ENCODE measurements at places on chromosomes 11 and 22.

DNA sequence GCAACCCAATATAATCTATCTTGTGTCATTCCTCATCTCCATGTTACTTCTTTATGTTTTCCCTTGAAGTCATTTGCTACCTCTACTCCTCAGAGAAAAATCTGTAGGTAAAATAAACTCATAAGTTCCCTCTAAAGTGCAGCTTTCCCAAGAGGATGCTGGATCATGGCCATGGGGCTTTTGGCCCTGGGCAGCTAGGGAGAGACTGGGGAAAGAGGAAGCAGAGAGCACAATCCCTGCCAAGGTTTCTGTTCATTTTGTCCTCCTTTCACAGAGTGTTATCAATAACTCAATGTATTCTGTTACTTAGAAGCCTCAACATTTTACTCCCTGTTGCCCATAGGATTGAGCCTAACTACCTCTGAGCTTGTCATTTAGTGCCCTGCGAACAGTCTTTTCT, 9.0 kb downstream of the RNF121 start:
- DNase-seq: no peak

- no peak for DNase-seq
Observed at GRCh38 chr11:126333142-126333541, 22.3 kb upstream of the ST3GAL4 start.

- DNase-seq: no peak
Observed at GRCh38 chr22:18909556-18909955, 3.4 kb downstream of the DGCR6 start.

GRCh38 chr11:256952-257737, 20.4 kb downstream of the PSMD13 start:
- DNase-seq: no peak

DNA sequence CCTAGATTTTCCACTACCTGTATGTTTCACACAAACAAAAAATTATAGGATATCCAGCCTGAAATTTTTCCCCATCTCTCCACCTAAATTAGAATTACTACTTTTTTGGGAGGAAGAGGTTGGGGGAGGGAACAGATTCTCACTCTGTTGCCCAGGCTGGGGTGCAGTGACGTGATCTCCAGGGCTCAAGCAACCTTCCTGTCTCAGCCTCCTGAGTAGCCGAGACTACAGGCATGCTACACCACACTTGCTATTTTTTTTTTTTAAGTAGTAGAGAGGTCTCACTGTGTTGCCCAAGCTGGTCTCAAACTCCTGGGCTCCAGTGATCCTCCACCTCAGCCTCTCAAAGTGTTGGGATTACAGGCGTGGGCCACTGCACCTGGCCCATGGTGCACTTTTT, 9.5 kb downstream of the JAML start:
- DNase-seq: no peak

DNA sequence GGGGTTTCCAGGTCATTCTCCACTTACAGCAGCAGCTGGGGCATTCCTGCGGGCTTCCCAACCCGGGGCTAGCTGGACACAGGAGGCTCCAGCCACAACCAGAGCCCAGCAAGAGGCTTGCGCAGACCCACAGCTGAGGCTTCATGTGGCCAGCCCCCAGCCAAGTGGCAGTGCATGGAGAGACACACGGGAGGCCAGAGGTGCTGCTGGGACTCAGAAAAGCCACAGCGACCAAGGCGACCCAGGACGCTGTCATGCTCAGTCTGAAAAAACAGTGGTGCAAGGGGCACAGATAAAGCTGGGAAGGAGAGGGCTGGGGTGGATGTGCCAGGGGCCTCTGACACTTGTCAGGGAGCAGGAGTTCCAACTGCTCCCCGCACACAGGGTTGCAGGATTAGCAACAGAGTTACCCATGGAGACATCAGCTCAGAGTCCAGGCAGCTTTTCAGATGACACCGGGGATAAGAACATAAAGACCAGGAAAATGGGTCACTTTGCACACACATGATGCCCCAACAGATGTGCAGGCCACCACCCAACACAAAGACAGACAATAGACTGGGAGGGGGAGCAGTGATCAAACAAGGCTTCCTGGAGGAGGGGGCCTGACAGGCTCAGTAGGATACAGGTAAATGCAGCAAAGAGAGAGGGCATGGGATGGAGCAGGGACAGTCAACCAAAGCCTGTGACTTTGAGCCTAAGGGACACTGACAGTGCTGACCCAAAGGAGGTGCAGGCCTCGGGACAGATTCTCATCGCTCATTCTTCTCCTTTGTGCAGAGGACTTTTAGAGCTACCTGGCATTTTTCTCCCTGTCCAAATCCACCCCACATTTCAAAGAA, 6.9 kb upstream of the NEAT1 start:
- no peak for DNase-seq

DNA sequence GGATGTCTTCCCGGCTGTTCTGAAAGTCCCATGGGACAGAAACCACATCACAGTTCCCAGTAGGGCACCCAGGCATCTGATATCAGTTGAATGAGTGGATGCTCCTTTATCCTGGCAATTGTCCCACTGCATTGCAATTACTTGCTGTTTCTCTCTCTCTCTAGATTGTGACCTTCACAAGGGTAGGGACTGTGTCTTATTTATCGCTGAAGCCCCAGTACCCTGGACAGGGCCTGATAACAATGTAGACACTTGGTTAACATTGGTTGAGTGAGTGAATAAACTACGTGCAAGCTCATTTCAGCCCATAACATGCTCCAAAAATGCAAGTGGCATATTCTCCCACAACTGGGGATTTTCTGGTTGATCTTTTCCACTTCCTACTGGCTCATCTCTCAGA, 193.7 kb upstream of the NARS2 start:
- no peak for DNase-seq

- DNase-seq: no peak
Observed at GRCh38 chr11:109138196-109138595, 283.8 kb upstream of the C11orf87 start.

DNA sequence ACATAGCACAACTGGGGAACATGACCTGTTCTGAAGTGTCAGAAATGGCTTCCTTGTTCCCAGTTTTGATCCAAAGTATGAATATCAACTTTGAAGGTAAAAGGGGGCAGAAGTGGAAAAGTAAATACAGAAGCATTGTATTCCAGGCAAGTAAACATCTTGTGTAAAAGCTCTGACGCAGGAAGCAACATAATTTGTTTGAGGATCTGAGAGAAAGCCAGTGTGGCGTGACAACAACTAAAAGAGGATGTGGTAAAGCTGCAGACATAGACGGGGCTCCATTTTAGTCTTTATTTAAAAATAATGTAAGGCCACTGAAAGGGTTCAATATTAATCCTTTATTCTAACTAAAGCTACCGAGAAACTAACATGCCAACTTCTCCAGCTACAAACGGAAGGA, 310.2 kb downstream of the DLG2 start:
- DNase-seq: no peak

DNA sequence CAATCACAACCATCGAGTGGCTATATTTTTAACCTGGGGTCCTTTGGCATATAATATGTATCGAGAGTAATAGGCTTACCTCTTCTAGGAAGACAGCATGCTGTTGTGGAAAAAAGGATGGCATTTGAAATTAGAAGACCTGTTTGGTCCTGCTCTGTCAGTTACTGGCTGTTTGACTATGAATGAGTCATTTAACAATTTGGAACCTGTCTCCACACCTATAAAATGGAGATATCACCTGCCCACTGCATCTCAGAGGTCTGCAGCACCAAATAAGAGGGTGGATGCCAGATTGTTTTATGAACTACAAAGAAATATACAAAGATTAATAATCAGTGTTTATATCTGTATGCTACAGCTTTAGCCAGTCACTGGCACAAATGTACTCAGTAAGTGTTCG, 60.8 kb downstream of the SLC25A17 start:
- no peak for DNase-seq

DNA sequence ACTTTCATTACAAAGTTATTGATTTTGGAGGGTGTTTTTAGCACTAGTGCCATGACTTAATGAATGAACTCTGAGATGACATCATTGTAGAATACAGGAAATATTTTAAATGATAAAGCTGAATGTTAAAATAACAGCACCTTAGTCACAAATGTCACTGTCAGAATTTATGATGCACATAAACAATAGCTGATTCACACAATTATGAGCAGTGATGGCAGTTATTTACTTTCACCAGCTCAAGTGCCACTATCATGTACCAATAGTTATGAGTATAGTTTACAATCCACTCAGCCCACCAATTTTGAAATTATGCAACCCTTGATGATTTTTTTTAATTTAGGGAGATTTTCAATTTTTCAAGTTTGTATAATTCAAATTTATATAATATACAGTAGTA, 23.0 kb downstream of the SERPING1 start:
- no peak for DNase-seq

DNA sequence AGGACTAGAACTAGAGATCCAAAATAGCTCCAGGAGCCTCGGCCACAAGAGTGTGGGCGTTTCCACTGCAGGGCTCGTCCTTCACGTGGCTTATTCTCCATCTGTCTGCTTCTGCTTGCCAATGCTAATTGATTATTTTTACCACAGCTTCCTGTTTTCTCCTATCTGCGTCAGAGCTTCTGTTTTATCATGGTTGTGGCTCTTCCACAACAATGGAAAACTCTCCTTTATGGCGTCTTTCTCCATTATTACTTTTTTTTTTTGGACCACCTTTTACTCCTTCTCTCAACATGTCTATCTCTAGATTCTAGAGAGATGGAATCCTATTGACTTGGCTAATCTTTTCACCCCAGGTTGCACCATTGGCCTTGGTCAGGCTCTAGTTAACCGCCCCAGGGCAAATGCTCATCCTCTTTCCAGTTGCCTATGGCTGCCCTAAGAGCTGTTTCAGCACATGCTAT, 25.9 kb downstream of the CAT start:
- no peak for DNase-seq

GRCh38 chr11:82865841-82866240, 34.4 kb downstream of the PRCP start:
- no peak for DNase-seq

- DNase-seq: no peak
Observed at GRCh38 chr11:119266517-119267255, 50.2 kb downstream of the MCAM start.

DNA sequence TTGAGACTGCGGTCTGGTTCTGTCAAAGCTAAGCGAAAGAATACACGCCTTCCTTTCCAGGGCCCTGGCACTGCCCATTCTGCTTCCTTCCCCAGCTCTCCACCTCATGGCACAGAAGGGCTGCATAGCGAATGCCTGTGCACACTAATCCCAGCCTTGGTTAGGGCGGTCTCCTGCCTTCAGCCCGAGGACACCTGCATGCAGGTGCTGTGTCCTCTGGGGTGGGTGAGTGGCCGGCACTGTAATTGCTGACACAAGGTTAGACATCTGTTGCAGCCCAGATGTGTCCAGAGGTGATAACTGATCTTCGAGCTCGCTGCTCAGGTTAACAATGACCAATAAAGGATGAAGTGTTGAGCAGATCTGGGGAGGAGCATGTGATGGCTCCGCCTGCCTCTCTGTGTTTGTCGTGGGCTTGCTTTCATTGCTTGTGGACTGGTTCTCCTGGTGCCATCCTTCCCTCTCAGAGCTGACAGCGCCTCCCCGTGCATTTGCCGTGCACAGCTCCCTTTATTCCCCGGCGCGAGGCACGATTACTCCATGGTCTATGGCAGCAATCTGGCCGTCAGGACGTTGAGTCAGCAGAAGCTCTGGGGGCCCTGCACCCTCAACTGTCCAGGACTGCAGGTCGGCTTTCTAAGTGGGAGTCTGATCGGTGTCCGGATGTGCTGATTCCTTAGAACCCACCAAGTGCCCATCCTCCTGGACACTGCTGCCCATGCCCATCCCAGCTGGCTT, 1088.2 kb downstream of the BRD1 start:
- DNase-seq: no peak

- DNase-seq: no peak
Observed at GRCh38 chr11:29006668-29007067, 898.5 kb downstream of the METTL15 start.

DNA sequence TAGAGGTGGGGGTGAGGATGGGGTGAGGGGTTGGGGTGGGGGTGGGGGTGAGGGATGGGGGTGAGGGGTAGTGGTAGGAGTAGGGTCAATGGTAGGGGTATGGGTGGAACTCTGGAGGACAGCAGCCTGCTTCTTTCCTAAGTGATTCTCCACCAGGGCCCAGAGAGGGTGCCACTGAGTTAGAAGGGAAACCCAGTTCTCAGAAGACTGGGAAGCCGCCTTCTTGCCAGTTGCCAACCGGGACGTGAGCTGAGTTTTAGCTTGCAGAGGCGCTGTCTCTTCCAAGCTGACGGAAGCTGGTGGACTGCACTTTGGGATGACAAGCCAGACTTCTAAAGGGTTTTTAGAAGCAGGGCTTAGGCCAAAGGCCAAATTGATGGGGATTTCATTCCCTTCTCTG, 104.4 kb downstream of the NAT10 start:
- no peak for DNase-seq

GRCh38 chr22:22037229-22037628, 54.6 kb upstream of the TOP3B start:
- DNase-seq: no peak

DNA sequence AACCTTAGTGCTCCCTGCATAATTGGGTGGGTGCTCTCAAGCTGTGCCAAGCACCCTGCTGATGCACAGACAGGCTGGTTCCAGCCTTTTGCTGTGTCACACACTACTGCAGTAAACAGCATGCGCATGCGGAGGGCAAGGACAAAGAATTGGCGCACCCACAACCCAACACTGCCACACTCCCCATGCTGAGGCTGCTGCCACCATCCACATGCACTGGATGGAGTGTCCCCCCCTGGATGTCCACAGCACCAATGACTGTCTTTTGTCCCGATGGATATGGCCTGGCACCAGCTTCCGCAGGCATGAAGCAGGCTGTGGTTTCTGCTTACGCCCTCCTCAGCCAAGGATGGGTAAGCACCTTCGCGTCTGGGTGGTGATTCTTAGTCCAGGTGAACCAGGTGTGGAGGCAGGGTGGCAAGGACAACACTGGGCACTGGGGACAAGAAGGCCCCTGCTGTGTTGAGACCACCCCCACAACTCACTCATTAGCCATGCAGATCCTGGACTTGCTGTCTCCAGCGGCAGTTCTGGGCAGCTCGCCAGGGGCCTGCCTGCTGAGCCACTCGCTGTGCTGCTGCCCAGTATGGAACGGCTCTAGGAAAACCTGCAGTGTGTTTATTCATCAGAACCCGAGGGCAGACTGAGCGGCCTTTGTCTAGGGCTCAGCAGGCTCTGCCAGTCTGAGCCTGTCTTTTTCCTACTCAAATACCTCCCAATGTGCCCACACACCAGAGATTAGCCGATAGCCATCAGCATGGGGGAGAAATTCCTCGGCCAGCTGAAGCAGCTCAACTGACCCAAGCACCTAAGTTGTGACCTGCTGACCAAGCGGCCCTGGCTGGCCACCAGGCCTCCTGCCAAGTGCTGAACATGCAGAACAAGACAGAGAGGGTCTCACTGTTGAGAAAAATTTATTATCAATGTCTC, 8.2 kb upstream of the NAP1L4 start:
- DNase-seq: no peak

All from left kidney (tissue), 8 donors.